ENCODE measurements at places on chromosomes 3 and 15.

DNA sequence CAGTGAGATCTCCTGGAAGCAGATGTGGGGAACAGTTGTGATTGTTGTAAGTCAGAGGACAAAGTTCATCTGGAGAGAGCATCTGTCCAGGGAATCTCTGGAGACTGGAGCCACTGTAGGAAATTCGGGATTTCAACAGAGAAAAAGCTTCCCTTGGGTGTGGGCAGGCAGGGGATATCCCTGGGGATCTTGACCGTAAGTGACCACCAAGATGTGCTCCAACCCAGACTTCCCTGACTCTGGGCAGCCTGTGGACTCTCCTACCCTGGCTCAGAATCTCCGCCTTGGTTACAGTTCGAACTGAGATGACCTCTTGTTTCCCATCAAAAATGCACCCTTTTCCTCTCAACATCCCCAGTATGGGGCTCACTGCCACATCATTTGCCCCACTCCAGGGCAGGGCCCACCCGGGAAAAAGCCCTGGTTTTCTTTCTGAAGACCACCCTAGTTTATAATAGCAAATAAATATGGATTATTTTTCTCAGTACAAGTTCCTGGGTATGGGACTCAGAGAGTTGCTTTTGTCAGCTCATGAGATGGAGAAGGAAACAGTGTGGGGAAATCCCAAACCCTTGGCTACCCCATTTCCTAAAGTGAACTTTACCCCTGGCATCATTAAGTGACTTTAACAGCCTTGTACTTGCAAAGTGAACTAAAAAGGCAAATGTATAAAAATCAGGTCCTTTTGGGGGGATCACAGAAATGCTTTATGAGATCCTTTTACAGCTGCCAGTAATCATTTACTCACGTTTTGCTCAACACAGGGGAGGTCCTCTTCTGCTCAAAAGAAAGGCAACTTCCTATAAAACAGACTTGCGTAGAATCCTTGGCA, 89.9 kb downstream of the CCNL1 start:
- DNase-seq = no peak

DNA sequence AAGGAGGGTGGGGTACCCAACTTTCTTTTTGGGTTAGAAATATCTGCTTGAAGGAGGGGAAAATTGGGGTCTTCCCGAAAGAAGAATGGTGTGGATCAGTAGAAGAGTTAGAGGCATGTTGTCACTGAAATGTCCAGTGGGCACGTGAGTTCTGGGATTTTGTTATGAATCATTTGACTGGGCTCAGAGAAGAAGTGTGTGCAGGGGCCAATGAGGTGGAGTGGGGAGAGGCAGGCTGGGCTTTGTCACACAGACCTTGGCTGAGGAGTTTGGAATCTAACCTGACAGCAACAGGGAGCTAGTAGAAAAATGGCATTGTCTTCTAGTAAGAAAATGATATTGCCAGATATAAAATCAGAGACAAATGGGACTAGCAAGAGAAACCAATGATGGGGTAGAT, 436.8 kb downstream of the MFSD1 start:
- DNase-seq = no peak

DNA sequence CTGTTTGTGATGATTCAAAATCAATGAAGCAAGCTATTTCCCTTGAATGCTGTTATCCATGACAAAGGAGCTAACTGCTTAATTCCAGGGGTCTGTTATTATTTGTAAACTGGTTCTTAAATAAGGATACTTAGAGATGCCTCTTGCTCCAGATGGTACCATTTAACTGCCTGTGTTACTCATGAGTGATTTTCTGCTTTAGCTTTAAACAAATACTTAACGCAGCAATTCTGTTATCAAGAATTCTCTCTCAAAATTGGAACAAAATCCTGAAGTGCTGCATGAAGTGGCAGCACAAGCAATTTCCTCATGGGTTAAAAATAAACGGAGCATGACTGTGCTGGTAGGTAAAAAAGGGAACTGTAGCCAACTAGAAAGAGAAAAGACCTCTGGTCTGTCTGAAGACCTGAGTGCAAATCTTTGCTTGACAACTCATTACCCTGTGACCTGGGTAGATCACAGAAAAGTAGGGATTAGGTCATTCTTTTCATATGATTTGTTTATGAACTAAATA, 62.5 kb upstream of the GBE1 start:
- DNase-seq = no peak

GRCh38 chr3:114800272-114801031, 346.6 kb downstream of the ZBTB20 start:
- no peak for DNase-seq

DNA sequence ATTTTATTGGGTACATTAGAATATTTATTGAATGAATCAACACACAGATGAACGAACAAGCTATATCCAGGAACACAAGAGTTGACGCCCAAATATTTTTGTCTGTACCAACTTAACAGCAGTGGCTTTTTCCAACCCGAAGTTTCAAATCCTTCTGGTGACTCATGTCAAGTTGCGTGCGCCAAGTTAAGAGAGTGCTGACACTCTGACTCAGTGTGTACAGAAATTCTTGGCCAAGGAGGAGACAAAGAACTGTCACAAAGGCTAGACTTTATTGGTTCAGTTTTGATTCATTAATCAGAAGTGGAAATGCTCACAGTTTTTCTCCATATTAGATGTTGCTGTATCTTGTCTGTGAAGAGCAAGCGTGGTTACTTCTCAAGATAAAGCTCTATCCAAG, 59.6 kb upstream of the TSC22D2 start:
- DNase-seq = no peak

DNA sequence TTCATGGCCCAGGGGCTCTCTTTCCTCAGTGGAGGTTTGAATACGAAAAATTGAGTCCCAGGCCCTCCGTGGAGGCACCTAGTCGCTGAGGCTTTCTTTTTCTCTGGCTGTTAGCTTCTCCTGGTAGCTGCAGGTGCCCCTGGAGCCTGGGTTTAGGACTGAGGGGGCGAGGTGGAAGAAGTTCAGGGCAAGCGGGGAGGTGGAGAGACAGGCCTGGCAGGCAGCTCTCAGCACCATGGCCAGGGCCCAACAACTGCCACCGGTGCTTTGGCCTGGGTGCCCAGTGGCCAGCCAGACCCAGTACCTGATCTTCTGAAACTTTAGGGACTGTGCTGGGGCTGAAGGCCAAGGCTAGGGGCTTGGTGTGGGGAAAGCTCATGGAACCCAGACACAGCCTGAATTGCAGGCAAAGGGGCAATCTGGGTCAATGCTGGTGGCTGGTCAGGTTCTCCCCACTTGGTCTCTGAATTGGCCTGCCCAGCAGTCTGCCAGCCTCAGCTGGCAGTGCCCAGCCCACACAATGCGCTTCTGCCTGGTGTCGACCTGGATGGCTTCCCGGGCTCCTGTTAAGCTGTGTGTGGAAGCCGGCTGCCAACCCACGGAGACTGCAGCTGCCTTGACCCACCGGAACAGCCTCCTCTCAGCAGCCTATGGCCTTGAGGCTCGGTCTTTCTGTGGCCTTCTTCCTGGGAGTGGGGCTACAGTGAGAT, 30.3 kb upstream of the POLG start:
- DNase-seq = no peak

DNA sequence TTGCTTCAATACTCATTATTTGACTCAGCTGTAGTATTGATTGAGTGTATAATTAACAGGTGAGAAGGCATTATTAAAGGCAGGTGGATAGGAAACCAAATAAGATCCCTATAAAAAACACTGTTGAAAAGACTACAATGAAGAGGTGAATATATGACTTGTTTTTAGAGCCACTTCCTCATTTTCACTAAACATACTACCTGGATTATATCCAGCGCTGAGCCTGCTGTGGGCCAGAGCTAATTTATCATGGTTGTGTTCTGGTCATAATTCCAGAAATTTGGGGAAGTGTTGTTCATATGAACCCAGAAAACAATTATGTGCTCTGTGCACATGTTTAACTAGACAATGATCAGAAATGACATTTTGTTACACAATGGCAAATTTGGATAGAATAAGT, 235.3 kb upstream of the MME start:
- no peak for DNase-seq

DNA sequence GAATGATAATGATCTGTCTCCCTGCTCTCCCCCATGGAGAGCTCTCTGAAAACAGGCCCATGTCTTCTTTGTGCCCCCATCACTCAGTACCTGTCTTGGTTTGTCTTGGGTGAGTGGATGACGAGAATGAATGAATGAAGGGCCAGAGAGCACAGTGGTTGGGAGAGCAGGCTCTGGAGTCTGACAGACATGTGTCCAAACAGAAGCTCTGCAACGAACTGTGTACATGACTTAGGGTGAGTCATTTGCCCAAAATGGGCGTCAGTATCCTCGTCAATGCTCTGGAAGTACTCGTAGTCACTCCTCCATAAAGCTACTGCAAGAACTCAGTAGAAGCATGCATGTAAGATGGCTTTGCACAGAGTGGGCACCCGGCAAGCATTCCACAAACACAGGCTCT, 170.2 kb upstream of the TLE3 start:
- DNase-seq = no peak

DNA sequence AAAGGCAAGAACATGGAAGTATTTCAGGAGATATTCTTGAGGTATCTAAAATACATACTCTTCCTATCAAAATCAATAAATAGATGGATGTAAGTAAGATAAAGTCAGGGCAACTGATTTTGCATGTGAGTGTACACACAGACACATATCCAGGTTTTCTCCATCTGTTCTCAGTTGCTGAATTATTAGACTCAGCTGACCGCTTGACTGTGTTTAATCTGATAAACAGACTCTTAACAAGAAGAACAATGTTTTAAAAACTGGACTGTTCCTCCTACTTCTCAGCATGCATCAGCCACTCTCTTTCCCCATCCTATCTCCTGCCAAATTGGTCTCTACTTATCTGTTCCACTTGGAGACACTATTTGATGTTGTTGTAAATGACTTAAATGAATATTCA, 73.5 kb downstream of the GOLGA8G start:
- DNase-seq = no peak

DNA sequence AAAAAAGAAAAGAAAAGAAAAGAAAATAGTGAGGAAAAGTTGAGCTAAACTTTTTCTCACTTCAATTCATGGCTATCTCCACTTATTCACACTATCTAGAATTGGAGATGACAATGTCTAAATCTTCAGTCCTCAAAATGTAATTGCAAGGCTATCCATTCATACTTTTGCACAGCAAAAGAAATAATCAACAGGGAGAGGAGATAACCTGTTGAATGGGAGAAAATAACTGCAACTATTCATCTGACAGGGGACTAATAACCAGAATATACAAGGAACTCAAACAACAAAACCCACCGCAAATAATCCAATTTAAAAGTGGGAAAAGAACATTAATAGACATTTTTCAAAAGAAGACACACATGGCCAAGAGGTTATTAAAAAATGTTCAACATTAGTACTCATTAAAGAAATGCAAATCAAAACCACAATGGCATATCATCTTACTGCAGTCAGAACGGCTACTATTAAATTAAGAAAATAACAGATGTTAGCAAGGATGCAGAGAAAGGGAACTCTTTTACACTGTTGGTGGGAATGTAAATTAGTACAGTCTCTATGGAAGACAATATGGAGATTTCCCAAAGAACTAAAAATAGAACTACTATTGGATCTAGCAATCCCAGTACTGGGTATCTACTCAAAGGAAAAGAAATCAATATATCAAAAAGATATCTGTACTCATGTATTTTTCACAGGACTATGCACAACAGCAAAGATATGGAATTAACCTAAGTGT, 73.5 kb upstream of the PPIB start:
- DNase-seq = no peak

DNA sequence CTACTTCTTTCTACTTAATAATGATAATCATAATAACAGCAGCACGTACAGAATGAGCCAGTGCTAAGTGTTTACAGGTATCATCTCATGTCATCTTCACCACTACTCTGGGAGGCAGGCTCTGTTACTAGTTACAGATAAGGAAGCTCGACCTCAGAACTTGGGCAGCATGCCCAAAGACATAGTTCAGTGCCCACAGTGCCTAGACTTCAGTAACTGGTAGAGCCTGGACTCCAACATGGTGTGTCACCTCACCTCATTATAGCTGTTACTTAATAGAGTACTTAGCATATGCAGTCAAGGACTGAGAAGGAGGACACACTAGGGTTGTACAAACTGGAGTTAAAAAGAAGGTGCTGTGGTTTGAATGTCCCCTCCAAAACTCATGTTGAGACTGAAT, 7.6 kb downstream of the GADL1 start:
- no peak for DNase-seq

- no peak for DNase-seq
These were observed 335.9 kb downstream of the LPP start for GRCh38 chr3:188489639-188490405.

- no peak for DNase-seq
These were observed 90.2 kb downstream of the GHSR start for GRCh38 chr3:172357850-172358754.

GRCh38 chr15:43127752-43128151, 5.6 kb upstream of the TMEM62 start:
- no peak for DNase-seq

GRCh38 chr15:81060907-81061306, 60.2 kb downstream of the TLNRD1 start:
- DNase-seq = no peak

DNA sequence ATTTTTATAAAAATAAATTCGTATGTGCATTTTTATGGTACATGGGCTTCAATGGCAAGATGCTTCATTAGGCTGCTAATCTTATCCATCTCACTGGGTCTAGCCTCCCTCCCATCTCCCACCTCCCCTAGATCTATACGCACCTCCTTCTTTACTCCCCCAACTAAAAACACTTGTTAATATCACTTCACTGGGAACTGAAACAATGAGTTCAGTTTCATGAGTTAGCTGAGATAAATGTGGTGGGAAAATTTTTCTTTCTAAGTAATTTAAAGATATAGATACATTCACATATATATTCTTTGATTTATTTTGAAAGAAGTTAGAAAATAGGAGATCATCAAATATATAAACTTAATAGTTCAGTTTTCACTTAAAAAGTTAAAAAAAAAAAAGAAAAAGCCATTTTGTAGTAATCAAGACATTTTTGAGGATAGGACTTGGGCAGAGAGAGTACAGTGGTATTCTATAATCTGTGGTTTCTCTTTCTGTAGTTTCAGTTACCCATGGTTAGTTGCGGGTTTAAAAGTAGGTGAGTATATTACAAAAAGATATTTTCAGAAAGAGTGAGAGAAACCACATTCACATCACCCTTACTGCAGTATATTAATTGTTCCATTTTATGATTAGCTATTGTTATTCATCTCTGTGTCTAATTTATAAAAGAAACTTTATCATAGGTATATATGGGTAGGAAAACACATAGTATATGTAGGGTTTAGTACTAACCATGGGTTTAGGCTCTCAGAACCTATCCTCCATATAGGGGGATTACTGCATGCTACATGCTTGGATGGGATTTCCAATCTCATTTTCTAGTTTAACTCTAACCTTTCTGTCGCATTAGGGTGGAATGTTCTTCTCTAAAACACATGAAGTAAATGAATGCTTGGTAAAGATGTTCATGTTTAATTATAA, 316.0 kb upstream of the CBLB start:
- DNase-seq = no peak

- DNase-seq = no peak
These were observed 87.3 kb upstream of the ROPN1 start for GRCh38 chr3:124078953-124079911.

GRCh38 chr3:126367316-126367805, 10.2 kb upstream of the KLF15 start:
- DNase-seq = no peak

GRCh38 chr3:127052121-127052561, 69.2 kb downstream of the PLXNA1 start:
- peak; percentile 87 for DNase-seq

- DNase-seq = no peak
These were observed 22.1 kb upstream of the RNU6-1 start for GRCh38 chr15:67861983-67862382.

Measured in right hindlimb (tissue), 1 donor.